Hepatocyte (in vitro differentiated cells): ENCODE measurements at places on chromosomes 2 and 18. TPM values are rescaled to one million over a fixed set of nuclear protein-coding genes. Genes with fewer than 3 reads are reported as not detected.

DNA sequence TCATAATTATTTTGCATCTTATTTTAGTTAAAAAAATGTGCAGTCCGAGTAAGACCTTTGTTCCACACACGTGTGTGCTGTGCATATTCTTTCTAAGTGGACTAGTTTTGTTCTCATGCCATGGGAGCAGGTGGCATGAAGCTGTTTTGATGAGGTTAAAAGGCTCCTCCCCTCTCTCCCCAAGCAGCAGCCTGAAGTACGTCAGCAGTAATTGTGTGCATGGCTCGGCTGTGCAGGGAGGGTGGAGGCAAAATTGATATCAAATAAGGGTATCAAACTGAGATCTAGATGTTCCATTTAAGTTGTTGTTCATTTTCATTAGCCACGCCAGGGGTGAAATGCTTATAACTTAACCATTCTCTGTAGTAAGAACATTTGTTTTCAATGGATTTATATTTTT, at the start of gene NYAP2:
NYAP2 (plus strand) TSS at position 207 of the 400 bp plus-strand sequence. CDS start 9,171 bp downstream, outside the sequence.
- DNase-seq = no peak

DNA sequence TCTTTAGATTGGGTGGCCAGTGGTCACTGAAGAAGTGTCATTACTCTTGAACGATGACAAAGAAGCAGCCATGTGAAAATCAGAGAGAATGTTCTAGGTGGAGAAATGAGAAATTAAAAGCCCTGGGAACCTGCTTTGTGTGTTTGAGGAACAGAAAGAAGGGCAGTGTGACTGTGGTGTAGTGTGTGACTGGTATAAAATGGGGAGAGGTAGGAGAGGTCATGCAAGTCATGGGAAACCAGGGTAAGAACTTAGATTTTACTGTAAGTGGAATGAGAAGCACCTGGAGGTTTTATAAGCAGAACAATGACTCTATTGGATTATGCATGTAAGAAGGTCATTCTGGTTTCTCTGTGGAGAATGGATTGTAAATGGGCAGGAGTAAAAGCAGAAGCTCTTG, 12.2 kb downstream of the ICOS start:
- no peak for DNase-seq

DNA sequence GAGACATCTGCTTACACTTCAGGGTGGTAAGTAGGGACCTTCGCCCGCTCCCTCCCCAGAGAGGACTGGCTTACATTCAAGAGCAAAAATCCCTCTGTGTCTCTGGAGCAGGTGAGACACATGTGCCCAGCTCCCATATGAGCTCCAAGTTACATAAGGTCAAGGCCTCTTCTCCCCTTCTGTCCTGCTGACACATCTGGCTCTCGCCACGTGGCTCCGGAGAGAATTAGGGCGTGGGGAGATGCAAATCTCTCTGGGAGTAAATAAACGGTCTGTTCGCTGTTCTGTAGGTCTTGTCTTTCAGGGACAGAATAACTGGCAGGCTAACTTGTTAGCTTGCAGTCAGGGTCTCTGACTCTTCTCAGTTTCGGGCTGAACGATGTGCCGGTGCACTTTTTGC, 16.2 kb downstream of the MRO start:
- peak; percentile 43 for DNase-seq

GRCh38 chr2:230946429-230947234, 21.6 kb upstream of the GPR55 start:
- no peak for DNase-seq

- DNase-seq = no peak
These were observed 849 bp downstream of the AQP4 start for GRCh38 chr18:26864658-26865057.

DNA sequence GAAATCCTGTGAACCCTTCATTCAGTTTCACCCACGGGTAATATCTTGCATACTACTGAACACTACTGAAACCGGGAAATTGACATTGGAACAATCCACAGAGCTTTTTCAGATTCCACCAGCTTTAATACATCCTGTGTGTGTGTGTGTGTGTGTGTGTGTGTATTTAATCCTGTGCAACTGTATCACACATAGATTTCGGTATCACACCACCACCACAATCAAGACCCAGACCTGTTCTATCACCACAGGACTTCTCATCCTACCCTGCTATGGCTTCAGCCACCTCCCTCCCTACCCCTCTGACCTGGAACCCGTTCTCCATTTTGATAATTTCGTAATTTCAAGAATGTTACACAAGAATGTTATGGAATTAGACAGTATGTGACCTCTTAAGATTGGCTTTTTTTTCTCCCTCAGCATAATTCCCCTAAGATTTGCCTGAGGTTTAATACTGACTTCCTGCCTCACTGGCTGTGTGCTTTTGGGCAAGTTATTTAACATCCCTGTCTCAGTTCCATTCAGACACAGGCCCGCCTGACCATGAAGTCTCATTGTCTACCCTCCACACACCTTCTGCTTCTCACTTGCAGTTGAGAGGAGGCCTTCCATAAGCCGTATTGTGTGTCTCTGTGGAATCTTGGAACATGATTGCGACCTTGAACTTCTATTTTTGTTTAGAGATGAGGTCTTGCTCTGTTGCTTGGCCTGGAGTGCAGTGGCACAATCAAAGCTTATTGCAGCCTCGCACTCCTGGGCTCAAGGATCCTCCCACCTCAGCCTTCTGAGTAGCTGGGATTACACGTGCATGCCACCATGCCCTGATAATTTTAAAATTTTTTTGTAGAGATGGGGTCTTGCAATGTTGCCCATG, 14.4 kb upstream of the TMEM131 start:
- no peak for DNase-seq

- no peak for DNase-seq
These were observed 56.3 kb downstream of the PHLPP1 start for GRCh38 chr18:62771494-62772270.

GRCh38 chr2:184346338-184346862, 251.9 kb upstream of the ZNF804A start:
- DNase-seq = no peak

- DNase-seq = no peak
These were observed 269.4 kb downstream of the LOXHD1 start for GRCh38 chr18:46387441-46388131.

- no peak for DNase-seq
These were observed 16.1 kb downstream of the KCNS3 start for GRCh38 chr2:17894556-17894955.

DNA sequence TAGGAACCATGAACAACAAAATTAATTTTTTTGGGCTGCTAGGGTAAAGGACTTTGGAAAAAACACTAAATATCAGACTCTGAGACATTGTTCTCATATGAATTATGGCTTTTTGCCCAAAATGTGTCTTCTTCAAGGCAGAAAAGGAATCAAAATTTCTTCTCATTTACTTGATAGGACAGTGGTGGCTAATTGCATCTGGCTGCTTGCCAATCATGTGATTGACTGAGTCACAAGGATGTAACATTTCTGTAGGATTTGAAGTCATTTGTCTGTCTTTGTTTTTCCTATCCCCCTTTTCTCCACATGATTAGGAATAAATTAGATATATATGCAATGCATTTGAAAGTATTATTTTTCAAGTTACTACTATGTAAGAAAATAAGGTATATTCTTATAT, 130.2 kb downstream of the SLC4A10 start:
- peak; percentile 5 for DNase-seq

DNA sequence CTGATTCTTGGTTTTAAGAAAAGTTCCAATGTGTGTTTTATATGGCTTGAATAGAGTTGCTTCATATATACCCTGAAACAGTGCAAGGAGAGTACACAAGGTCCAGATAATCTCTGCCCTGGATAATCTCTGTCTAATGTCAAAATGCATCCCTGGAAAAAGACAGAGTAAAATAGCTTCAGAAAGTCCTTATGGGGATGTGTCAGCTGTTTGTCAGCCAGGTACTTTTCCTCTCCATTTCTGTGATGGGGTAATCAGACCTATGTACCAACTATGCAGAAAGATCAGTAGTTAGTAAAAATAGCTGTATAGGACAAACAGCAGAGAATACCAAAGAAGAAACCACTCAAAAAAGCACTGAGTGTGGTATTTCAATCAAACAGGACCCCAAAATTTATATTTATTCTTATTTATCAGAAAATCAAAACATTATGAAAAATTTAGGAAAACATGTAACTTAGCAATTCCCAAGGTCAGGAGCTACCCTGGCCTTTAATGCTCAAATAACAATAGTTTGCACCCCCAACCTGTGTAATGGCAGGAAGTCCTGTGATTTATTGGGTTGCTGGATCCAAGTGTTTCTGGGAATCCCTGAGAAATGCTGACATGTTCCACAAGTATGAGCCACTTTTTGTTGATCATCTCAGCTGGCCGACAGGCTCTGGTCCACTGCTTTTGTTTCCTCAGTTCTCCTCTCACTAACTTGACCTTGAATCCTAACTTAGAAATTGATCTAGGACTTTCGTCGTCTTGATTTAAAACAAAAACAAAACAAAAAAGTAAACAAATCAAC, 69.6 kb downstream of the MDH1 start:
- DNase-seq = no peak

- DNase-seq = no peak
These were observed 1420.6 kb upstream of the NXPH2 start for GRCh38 chr2:140200764-140201163.

- peak; percentile 30 for DNase-seq
These were observed 25.6 kb upstream of the TGIF1 start for GRCh38 chr18:3424280-3424890.

GRCh38 chr2:112692495-112692911, 28.3 kb upstream of the NT5DC4 start:
- DNase-seq = peak; percentile 91

GRCh38 chr2:147662221-147662620, 182.6 kb upstream of the ACVR2A start:
- no peak for DNase-seq

DNA sequence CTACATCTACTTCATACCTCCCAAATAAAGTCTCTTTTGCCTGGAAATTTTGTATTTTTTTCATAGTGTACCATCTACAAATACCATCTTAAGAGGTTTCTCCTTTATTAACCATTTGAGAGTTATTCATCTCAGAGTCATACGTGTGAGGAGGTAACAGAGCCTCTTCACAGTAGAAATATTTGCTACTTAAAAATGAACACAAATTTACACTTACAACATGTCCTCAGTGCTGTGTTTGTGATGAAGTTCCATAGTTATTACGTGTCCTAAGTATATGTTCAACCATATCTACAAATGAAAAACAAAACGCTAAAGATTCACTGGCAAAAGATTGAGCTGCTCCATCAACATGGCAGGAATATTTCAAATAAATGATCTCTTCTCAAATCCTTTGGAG, 48.5 kb upstream of the HNRNPA3 start:
- no peak for DNase-seq

DNA sequence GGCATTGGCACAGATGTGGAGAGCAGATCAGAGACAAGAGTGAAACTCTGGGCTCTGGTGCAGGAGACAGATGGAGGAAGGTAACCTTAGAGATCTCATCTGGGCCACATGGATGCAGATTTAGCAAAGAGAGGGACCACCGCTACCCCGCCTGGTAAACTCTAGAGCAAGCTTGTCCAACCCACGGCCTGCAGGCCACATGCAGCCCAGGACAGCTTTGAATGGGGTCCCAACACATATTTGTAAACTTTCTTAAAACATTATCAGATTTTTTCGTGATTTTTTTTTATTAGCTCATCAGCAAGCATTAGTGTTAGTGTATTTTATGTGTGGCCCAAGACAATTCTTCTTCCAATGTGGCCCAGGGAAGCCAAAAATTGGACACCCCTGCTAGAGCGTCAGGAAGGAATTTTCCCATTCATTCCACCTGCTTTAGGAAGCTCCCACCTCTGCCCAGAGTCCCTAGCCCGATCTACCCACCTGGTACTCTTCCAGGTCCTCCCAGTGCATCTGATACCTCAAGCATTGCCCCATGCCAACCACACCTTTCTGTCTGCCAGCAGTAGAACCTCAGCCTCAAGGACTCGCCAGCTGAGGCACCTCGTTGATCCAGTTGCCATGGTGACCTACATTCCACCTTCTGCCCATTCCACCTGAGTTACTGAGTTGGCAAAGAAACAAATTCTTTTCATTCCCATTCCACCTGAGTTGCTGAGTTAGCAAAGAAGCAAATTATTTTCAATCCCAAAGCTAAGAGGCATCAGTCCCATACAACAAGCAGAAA, at the start of gene CIB4:
CIB4 (minus strand) TSS at position 586 of the 784 bp plus-strand sequence; CDS start at position 534, 52 bp downstream.
- DNase-seq = no peak

DNA sequence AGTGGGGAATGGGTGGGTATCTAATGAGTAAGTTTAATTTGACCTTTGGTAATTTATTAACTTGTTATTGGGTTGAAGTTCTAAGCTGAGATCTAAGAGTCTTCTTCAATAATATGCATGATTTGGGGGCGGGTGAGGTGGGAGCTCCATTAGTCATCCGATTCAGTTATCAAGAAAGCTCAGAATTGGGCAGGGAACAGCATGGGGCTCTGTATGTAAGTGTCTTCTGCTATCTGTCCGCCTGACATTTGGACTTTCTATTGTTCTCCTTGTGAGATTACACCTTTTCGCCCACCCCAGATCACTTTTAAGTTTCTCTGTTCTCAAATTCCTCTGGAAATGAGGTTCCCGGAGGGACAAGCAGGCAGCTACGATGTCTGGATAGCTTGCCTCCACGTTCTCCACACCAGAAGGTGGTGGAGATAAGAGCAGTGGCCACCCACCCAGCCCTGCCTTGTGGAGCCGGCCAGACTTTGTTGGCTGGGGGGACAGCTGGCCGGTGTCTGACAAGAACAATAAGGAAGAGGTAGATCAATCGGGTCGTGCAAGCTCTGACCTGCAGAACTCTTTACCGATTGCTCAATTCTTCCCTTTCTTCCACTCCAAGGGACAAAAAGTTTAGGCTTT, 75.5 kb upstream of the GATA6 start:
- DNase-seq = no peak

DNA sequence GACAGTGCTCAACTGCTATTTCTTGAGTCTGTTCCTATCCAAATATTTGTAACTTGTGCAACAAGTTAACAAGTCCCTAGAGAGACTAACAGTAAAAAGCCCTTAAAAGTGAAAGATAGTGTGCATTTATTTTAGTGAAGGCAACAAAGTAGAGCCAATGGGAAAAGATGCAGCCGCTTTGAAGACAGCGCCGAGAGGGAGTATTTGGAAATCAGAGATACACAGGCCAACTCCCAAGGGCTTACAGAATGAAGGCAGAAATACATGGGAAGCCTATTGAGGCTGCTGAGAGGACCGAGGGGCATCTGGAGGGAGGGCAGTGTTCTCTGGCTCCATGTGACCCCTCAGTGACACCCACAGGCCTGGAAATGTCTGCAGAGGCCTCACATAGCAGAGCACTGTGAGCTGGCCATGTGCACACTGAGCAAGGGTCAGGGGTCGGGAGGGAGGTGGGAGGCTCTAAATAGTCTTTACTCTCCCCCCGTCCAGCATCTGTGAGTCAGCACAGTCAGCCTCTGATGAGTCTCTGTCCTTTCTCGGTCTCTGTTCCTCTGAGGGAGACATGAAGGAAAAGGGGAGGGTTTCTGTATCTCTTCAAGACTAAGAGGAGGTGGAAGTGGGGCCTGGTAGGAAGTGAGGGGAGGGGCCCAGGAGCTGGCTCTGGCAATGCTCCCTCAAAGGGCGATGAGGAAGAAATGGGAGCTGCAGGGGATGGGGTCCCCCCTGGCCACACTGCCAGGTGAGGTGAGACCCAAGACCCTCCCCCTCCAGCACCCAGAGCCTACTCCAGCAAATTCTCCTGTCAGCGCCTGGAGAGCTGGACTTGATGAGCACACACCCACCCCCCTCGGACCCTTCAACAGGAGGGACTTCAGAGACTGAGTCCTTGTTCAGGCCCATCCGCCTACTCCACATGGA, 133.6 kb downstream of the SP3 start:
- DNase-seq = peak; percentile 56

The TRIM43 gene
- polyA plus RNA-seq = not detected in 2 replicates

The PEX13 gene
- 24.9 and 25.2 TPM in 2 replicates for polyA plus RNA-seq

The RBKS gene
- 6.0 and 7.2 TPM in 2 replicates for polyA plus RNA-seq

The FASTKD2 gene
- polyA plus RNA-seq = 17.7 and 20.0 TPM in 2 replicates

The MIB1 gene
- 6.9 and 8.3 TPM in 2 replicates for polyA plus RNA-seq

The GBX2 gene
- polyA plus RNA-seq = 0.45 TPM in 1 of 2 replicates, not detected in the other

The UGT1A9 gene
- polyA plus RNA-seq = 2.1 and 12.6 TPM in 2 replicates

The SPP2 gene
- polyA plus RNA-seq = 26.1 and 71.4 TPM in 2 replicates

The ABCG5 gene
- 1.8 and 5.4 TPM in 2 replicates for polyA plus RNA-seq

The CPLX4 gene
- polyA plus RNA-seq = not detected in 2 replicates
